Fibroblast of skin of right biceps (primary cell): ENCODE measurements at places on chromosomes 3 and 15.

GRCh38 chr15:88440021-88440420, 27.2 kb downstream of the MRPL46 start:
- DNase-seq: peak; percentile 83

DNA sequence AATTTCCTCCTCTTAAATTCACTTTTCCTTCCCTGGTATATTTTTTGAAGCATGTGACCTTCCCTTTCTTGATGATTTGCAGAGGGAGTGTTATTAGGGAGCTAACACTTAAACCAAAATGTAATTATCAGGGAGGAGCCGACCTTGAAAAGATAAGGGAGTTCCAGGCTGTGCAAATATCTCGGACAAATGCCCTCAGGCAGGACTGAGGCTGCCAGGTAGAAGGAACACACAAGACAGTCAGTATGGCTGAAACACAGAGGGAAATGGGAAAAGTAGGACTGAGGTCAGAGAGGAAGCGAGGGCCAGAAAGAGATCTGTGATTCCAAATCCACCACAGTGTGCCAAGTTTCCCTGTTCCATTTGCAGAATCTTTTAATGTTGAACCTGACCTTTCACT, 221.0 kb downstream of the CNTN3 start:
- no peak for DNase-seq

- no peak for DNase-seq
Observed at GRCh38 chr3:27593173-27593572, 109.0 kb upstream of the SLC4A7 start.

GRCh38 chr15:71807125-71807629, 3.2 kb upstream of the NR2E3 start:
- peak; percentile 21 for DNase-seq

DNA sequence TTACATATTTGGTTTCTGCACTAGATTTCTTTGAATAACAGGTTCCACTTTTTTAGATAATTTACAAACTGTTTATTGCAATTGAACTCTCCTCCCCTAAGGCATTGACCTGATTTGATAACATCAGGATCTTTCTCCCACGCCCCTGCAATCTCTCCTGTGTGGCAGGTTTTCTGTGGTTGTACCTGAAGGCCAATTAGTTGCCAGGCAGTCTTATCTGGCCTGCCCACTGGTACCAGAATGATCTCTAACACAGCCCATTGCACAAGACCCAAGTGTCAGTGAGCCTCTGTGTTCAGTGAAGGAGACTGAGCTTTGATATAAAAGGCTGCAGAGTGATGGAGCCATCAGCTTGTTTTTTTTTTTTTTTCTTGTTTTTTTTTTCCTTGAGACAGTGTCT, 3.3 kb downstream of the ACAD9 start:
- DNase-seq: no peak

DNA sequence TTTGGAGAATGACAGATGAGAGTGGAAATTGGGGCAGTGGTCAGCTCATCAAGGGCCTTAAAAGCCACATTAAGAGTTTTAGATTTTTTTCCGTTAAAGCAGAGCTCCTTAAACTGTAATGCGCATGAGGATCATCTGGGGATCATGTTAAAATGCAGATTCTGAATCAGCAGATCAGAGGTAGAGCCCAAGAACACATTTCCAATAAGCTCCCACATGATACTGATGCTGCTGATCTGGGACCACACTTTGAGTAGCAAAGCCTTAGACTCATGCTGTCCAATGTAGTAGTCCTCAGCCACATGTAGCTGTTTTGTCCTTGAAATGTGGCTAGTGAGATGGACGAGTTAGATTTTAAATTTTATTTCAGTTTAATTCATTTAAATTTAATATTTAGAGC, 26.3 kb upstream of the POMGNT2 start:
- no peak for DNase-seq

- DNase-seq: no peak
Observed at GRCh38 chr3:51002495-51002894, 327.8 kb downstream of the DOCK3 start.

DNA sequence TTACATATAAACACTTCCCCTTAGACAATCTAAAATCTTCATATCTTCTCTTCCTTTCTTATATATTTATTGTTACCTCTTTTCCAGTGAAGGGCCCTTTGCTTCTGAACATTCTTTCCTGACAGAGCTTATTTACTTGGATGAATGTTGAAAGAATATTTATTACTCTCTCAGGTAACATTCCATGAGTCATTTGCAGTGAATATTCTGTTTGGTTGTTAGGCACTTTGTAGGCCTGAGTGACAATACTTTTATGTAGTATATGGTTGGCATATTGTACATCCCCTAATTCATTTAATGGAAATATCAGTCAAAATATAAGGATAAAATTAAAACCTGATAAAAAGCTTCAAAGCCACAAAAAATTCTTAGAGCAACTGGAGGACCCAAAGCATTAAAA, 260.9 kb upstream of the KCNMB2 start:
- no peak for DNase-seq

- no peak for DNase-seq
Observed at GRCh38 chr3:120503727-120504616, 53.2 kb upstream of the FSTL1 start.

- DNase-seq: no peak
Observed at GRCh38 chr3:66702126-66702525, 201.3 kb upstream of the LRIG1 start.

- no peak for DNase-seq
Observed at GRCh38 chr3:163018067-163018466, 1521.5 kb downstream of the OTOL1 start.

DNA sequence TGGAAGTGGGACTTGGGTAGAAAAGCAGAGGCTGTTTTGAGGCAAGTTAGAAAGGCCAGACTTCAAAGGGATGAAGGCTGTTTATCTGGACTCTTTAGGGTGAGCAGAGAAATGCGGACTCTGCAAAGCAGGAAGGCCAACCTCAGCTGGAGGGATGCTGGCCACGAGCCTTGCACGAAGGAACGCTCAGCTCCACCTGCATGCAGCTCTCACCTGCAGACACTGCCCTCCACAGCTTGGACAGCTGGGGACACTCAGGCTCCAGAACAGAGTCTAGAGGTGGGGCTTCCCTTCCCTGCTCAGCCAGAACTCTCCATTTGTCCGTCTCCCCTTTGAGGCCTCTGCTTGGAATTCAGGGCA, 229.7 kb downstream of the ADAMTS17 start:
- DNase-seq: no peak
